ENCODE measurements at places on chromosomes 16 and 17. TPM values are rescaled to one million over a fixed set of nuclear protein-coding genes. Genes with fewer than 3 reads are reported as not detected.
A peak's percentile ranks its signal among the peaks of the same experiment; 100 is the strongest.

DNA sequence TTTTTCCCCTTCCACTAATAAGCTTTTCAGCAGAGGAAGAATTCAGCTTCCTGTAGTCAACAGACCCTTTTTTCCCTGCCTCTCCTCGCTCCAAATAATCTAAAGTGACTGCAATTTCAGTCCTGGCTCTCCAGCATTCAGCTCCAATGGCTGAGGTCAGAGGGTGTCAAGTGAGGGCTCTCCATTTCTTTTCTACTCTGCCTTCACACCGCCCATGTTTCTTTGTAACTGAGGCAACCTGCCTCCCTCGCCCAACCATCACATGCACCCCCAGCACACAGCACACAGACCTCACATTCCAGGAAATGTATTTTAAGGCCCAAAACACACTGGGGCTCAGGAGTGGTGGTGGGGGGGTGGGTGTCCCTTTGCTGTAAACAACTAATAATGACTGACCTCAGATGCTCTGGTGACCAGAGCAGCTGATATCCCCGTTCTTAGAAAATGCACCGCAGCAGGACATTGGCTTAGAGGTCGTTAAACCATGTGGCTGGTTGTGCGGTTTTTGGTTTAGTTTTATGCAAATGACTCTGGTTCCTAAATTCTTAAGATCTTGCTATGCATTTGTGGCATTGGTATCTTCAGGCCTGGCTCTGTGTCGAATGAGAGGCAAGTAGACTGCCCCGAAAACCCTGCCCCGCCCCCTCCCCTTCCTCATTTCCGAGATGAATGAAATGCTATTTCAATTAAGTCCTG lies 203.6 kb downstream of the ZFHX3 start:
- H3K27ac ChIP-seq = no peak overlapping the region
- no peak overlapping the region for H3K4me3 ChIP-seq
- peaks cover 7% of the 10 kb centered on the region for H3K27me3 ChIP-seq
- DNase-seq = no peak
- peaks cover 13% of the 10 kb centered on the region for H3K4me1 ChIP-seq

GRCh38 chr16:58518083-58518979 lies 3.0 kb downstream of the SETD6 start:
- no peaks in the 10 kb centered on the region for H3K27me3 ChIP-seq
- peaks cover 41% of the 10 kb centered on the region for H3K4me1 ChIP-seq
- DNase-seq = no peak
- peak overlapping the region; percentile 62 for H3K27ac ChIP-seq
- H3K4me3 ChIP-seq = no peak overlapping the region
- peaks cover 5% of the 10 kb centered on the region for H3K36me3 ChIP-seq

The EVPLL gene
- total RNA-seq = not detected

DNA sequence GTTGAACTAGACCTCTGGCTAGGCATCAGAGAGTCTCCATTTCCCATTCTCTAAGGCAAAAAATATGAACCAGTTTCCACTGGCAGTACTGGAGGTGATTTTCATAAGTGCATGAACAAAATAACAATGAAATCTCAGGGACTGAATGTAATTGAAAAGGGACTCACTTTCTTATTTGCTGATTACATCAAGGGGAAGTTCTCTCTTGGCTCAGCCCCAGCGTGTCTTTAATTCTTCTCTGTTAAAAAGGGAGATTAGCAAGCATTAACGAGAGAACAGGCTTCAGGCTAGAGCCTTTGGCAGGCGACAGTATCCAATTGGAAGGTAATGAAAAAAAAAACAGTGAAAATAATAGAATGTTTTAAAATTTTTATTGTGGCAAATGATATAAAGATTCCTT lies 34.0 kb upstream of the ADAMTS18 start:
- DNase-seq = no peak
- H3K27me3 ChIP-seq = peaks cover 17% of the 10 kb centered on the region
- no peaks in the 10 kb centered on the region for H3K36me3 ChIP-seq
- H3K4me1 ChIP-seq = no peaks in the 10 kb centered on the region

DNA sequence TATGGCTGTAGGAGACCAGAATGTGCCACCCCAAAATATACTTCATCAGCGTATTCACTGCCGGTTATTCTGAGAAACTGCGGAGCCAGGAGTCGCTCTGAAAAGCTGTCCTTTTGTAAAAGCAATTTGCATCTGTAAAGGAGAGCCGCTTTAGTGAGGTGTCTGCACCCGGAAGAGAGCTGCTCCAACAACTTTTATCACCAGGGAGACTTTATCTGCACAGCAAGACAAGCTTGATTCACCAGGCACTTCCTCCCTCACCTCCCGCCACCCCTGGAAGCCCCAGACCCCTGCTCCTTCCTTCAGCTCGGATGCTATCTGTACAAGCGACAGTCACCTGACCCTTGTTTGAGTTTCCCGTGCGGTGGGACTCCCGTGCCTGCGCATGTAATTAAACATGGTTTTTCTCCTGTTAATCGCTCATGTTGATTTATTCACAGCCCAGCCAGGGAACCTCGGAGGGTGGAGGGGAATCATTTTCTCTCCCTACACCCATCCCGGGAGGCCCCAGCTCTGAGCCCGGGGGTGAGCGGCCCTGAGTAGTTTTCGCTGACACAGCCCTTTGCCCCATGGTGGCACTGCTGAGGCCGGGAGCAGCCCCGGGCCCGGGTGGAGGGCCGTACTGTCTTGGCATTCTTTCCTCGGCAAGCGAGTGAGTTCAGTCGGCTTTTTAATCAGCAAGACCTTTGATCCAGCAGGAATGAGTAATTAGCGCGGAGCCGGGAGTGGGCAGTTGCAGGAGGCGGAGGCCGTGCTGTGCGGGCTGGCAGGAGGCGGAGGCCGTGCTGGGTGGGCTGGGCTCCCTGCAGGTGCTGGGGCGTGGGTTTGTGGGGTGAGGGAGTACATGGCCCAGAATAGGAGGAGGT lies 222.7 kb upstream of the CIBAR2 start:
- H3K27ac ChIP-seq = peak overlapping the region; percentile 42
- peak; percentile 27 for DNase-seq
- H3K4me1 ChIP-seq = peaks cover 20% of the 10 kb centered on the region
- H3K4me3 ChIP-seq = peak overlapping the region; percentile 90
- H3K27me3 ChIP-seq = peaks cover 17% of the 10 kb centered on the region

DNA sequence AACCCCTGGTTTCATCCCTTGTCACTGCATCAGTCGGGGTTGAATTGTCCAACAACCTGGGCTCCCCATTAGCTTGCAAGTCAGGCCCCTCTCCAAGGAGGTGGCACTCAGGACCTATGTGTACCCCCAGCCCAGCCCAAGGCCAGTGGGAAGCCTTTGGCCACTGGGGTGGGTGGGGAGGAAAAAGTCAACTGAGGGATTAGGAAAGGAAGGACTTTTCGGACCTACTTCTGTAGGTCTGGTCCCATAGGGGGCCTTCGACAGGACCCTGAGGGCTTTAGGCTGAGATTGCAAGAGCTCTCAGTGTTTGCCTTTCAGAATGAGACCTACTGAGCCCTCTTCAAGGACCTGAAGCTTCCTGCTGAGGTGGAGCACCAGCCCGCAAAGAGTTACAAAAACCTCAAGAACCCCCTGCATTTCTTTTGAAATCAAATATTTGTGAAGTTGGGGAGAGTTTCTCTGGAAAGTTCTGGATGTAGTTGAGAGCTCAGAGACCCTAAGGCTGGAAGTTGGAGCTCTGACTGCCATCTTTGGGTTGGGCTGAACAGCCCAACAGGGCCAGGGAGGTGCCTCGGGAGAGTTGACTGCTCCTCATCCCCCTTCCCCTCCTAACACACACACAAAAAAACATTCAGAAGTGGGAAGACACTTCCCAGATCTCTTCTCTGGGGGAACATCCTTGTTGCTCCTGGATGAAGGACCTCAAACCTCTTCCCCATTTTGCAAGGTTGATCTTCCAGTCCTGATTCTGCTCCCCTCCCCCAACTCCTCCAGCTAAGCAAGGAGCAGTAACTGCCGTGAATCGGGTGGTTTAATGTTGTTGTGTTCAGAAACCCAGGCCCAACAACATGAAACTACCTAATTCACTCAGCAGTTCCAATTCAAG lies 5.8 kb upstream of the HOXB9 start:
- peaks cover 25% of the 10 kb centered on the region for H3K4me1 ChIP-seq
- H3K36me3 ChIP-seq = no peaks in the 10 kb centered on the region
- H3K27me3 ChIP-seq = peaks cover 98% of the 10 kb centered on the region
- DNase-seq = no peak

DNA sequence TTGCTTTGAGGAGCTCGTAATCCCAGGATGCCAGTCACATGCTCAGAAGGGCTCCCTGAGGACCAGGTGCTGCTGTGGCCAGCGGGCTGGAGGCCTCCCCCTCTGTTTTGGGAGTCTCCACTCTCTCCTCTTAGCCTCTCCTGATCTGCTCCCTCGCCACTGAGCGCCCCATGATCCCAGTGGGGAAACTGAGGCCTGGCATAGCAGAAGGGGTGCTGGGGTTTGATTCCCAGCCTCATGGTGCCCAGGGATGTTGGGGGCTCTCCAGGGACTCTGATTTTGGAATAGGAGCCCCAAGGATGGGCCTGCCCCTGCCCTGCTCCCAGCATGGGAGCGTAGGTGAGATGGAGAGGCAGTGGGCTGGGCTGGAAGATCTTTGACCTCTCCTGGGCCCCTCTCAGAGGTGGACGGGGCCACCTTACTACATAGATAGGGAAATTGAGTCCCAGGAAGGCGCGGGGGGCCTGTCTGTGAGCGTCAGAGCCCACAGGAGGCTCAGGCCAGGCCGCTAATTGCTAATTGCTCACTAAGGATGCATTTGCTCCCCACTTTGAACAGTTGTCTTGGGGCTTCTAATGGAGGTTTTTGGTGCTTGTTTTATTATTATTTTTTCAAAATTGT lies 525 bp upstream of the ADCY7 start:
- peak overlapping the region; percentile 94 for H3K27ac ChIP-seq
- DNase-seq = no peak
- H3K4me3 ChIP-seq = peak overlapping the region; percentile 91
- H3K36me3 ChIP-seq = peaks cover 2% of the 10 kb centered on the region
- no peaks in the 10 kb centered on the region for H3K27me3 ChIP-seq

DNA sequence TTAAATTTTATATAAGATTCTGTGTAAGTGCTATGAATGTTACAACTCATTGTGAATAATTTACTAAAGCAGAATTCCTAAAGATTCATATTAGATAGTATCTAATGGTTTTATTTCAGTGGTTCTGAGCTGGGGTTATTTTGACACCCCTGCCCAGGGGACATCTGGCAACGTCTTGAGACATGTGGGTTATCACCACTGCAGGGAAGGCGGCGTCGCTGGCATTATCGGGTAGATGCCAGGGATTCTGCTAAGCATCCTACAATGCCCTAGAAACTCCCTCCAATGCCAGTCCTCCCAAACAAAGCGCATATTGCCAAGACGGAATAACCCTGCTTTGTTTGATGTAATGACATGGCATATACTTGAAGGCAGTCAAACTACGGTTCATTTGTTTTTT lies 372.3 kb upstream of the ZFHX3 start:
- no peak overlapping the region for H3K4me3 ChIP-seq
- no peaks in the 10 kb centered on the region for H3K36me3 ChIP-seq
- no peaks in the 10 kb centered on the region for H3K27me3 ChIP-seq
- no peak for DNase-seq
- no peaks in the 10 kb centered on the region for H3K4me1 ChIP-seq
- H3K27ac ChIP-seq = no peak overlapping the region
